Left lung (tissue), 14 donors: ENCODE measurements at places on chromosomes 11 and 22. TPM values are rescaled to one million over a fixed set of nuclear protein-coding genes. Genes with fewer than 3 reads are reported as not detected.

Gene P4HA3
- total RNA-seq = 12.1 TPM

Gene GAL3ST1
- 1.8 TPM for total RNA-seq

Gene MPEG1
- total RNA-seq = 68.7 TPM

DNA sequence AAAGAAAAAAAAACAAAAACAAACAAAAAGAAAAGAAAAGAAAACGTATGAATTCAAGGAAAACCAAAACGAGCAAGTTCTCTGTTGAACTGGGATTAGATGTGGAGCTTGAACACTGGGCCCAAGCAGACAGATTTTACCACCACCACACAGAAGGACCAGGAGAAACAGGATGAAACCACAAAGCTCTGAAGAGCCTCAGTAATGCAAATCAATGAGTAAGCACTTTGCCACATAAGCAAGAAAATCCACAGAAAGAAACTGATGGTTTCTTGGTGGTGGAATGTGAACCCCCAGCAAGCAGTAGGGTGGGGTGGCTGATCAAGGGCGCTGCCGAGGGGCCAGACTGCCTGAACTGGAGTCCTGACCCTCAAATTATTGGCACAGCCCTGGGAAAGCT, 50.9 kb upstream of the NFRKB start:
- H3K4me1 ChIP-seq = no peaks in the 10 kb centered on the region
- DNase-seq = no peak
- H3K27me3 ChIP-seq = no peaks in the 10 kb centered on the region
- no peak overlapping the region for H3K27ac ChIP-seq
